Diencephalon (tissue), 1 donor: ENCODE measurements at places on chromosomes 2 and 18. TPM values are rescaled to one million over a fixed set of nuclear protein-coding genes. Genes with fewer than 3 reads are reported as not detected.

STK11IP gene
- total RNA-seq: 17.8 TPM

TUBA4B gene
- 1.2 TPM for total RNA-seq

CDK15 gene
- 0.92 TPM for total RNA-seq

HOXD13 gene
- total RNA-seq: not detected

AKAIN1 gene
- not detected for total RNA-seq

DPP4 gene
- total RNA-seq: 0.46 TPM

ST8SIA5 gene
- total RNA-seq: 7.8 TPM

DSG2 gene
- 6.2 TPM for total RNA-seq

KATNAL2 gene
- total RNA-seq: 5.8 TPM

COL3A1 gene
- 109 TPM for total RNA-seq

XRCC5 gene
- 335 TPM for total RNA-seq

BCL2 gene
- 21.2 TPM for total RNA-seq

MRPL53 gene
- 15.0 TPM for total RNA-seq

SCN2A gene
- total RNA-seq: 252 TPM

HPCAL1 gene
- total RNA-seq: 42.4 TPM

CNTNAP5 gene
- total RNA-seq: 66.2 TPM

ALPP gene
- total RNA-seq: not detected

GREB1 gene
- 15.0 TPM for total RNA-seq

CRYBA2 gene
- total RNA-seq: not detected

PLA2R1 gene
- total RNA-seq: 7.2 TPM

IGFBP5 gene
- total RNA-seq: 59.3 TPM

NEURL3 gene
- not detected for total RNA-seq

SIX2 gene
- total RNA-seq: not detected

C2orf80 gene
- 38.1 TPM for total RNA-seq

MBP gene
- 60.4 TPM for total RNA-seq

RUFY4 gene
- 0.23 TPM for total RNA-seq

SLC9A4 gene
- total RNA-seq: 0.69 TPM

STON1 gene
- 7.6 TPM for total RNA-seq

PDE11A gene
- 3.9 TPM for total RNA-seq

GDF7 gene
- total RNA-seq: 0.23 TPM

ANKRD30BL gene
- 21.7 TPM for total RNA-seq

MREG gene
- total RNA-seq: 4.6 TPM

TLX2 gene
- total RNA-seq: not detected

ZDBF2 gene
- 44.5 TPM for total RNA-seq

RGPD3 gene
- 1.2 TPM for total RNA-seq

DSC2 gene
- 4.2 TPM for total RNA-seq

OSR1 gene
- total RNA-seq: 2.5 TPM

ATOH8 gene
- total RNA-seq: 3.2 TPM

PTH2R gene
- 3.9 TPM for total RNA-seq

GBX2 gene
- total RNA-seq: 10.4 TPM

RAPGEF4 gene
- 60.7 TPM for total RNA-seq

CFC1 gene
- 9.2 TPM for total RNA-seq

COL6A3 gene
- total RNA-seq: 14.1 TPM

DNAH6 gene
- 16.1 TPM for total RNA-seq

AQP12B gene
- total RNA-seq: not detected

ERMN gene
- 1.2 TPM for total RNA-seq

MYL12A gene
- 63.0 TPM for total RNA-seq
